ENCODE measurements at places on chromosomes 16 and 17. TPM values are rescaled to one million over a fixed set of nuclear protein-coding genes. Genes with fewer than 3 reads are reported as not detected.

The WNK4 gene
- not detected for total RNA-seq

The MPHOSPH6 gene
- total RNA-seq, result 31.1 TPM

DNA sequence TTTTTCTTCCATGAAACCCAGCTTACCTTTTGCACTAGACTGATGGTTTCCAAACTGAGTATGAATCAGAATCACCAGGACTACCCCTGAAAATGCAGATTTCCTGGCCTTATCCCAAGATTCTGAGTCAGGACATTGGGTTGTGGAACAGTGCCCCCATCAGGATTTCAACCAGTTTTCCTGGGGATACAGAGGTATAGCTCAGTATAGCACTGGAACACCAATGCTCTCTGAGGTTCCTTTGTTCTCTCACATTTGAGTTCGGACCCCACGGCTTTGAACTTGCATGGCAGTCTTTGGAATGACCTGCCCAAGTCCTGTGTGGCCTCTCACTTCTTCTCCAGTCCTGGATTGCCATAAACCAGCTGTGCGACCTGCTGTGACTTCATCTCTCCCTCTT is 12.8 kb upstream of the CCL8 start:
- DNase-seq, result no peak

- DNase-seq, result no peak
Measured at GRCh38 chr16:64305663-64306062, 816.2 kb downstream of the CDH11 start.

DNA sequence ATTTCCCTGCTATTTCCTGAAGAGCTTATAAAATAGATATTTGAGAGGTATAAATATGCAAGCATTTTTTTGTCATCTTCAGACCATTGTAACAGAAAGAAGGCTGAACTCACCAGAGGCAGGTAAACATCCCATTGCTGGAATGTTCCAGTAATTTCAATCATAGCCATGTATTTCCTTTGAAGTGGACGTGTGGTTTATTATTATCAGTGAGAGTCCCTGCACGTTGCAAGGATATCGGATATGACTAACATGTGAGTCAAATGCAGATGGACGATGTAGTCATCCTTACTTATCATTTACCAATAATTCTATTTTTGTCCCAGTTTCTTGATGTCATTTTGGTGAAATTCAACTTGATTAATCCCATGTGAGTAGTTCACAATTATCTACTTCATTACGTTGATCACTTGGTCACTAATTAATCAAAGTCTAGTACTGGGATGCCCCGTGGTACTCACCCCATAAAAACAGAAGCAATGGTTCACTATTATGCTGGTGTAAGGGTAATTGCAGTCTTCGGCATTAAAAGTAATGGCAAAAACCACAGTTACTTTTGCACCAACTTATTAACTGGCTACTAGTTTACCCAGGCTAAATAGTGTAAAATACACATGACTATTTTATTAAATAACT is 89.5 kb downstream of the VAT1L start:
- no peak for DNase-seq

- DNase-seq, result no peak
Measured at GRCh38 chr17:44374306-44375195, 10.9 kb upstream of the FAM171A2 start.

The GRAPL gene
- total RNA-seq, result not detected

The TM4SF5 gene
- total RNA-seq, result not detected

GRCh38 chr17:3475812-3476610 is at the start of gene ASPA:
Gene ASPA (plus strand): TSS chr17:3475997. CDS start chr17:3476160, 163 bp downstream.
- DNase-seq, result no peak

DNA sequence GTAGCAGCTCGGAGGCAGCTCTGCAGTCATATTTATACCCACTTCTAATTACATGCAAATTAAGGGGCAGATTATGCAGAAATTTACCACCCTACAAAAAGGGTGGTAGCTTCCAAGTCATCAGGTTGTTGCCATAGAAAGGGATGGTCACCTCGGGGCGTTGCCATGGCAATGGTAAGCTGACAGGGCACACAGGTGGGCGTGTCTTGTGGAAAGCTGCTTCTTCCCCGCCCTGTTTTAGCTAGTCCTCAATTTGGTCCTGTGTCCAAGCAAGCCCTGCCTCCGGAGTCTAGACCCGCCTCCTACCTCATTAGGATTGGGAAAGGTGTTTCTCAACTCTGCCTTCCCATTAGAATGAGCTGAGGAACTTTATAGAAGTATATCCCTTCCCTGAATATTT is 98.7 kb downstream of the HS3ST2 start:
- no peak for DNase-seq

DNA sequence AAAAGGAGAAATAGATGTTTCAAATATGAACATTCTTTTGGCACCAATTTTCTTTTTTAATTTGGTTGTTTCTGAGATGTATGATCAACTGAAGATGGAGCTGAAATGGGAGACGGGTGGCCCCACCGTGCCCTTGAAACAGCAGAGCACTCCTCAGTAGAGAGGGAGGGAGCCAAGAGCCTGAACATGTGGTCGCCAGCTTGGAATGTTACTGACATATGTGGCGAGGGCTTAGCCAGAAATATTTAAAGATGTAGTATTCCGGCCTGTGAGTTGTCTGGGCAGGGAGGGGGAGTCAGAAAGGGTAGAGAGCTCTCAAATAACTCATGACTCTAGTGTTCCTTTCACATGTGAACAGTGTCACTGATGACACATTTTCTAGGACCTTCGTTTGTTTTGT is 13.3 kb upstream of the MRC2 start:
- peak; percentile 78 for DNase-seq

- no peak for DNase-seq
Measured at GRCh38 chr17:2905696-2906501, 109.7 kb downstream of the RAP1GAP2 start.

The CDC6 gene
- total RNA-seq, result 0.42 TPM

- no peak for DNase-seq
Measured at GRCh38 chr17:1727876-1728630, 3.5 kb downstream of the WDR81 start.

The ZP2 gene
- total RNA-seq, result not detected

GRCh38 chr17:34850023-34850422 is 111.2 kb downstream of the CCT6B start:
- no peak for DNase-seq

GRCh38 chr17:67365738-67366192 is 612 bp downstream of the PSMD12 start:
- DNase-seq, result no peak

The YPEL3 gene
- 351 TPM for total RNA-seq

DNA sequence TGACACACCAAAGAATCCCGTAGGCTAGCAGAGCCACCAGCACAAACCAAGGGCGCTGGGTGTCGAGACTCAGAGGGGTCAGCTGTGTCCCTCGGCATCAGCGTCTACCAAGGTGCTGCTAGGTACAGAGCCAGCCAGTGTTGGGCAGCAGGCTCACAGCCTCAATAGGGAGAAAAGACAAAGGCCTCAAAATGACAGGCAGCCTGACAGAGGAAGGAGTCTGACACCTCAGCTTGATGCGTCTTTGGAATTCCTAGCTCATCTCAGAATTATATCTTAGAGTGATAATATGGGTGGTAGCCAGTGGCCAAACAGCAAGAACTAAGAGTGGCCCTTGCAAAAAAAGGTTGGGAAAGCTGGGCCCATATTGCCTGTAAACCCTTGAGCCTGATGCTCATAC is 45.9 kb downstream of the HS3ST3B1 start:
- peak; percentile 58 for DNase-seq

GRCh38 chr17:51435641-51436091 is 175.3 kb downstream of the UTP18 start:
- no peak for DNase-seq

GRCh38 chr17:40499551-40500189 is 1.8 kb downstream of the TNS4 start:
- DNase-seq, result peak; percentile 80

Data from lower leg skin (tissue), 4 donors.